ENCODE measurements at places on chromosomes 4 and X. TPM values are rescaled to one million over a fixed set of nuclear protein-coding genes. Genes with fewer than 3 reads are reported as not detected.

DNA sequence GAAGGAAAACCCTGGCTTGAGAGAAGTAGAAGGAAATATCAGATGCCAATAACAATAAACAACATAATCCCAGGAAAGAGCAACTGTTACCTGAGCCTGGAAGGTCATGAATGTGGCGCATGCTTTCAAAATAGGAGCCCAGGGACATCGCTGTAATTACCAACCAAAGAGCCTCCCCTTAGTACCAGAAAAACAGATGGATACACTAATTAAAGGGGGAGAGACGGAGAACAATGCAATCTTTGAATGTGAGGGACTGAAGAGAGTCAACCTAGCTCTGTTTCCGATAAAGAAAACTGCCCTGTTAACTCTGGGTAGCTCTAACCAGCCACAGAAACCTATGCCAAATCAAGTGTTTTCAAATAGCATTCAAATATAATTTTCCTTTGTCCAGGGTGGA, 161.4 kb downstream of the ENOX2 start:
- DNase-seq = no peak

DNA sequence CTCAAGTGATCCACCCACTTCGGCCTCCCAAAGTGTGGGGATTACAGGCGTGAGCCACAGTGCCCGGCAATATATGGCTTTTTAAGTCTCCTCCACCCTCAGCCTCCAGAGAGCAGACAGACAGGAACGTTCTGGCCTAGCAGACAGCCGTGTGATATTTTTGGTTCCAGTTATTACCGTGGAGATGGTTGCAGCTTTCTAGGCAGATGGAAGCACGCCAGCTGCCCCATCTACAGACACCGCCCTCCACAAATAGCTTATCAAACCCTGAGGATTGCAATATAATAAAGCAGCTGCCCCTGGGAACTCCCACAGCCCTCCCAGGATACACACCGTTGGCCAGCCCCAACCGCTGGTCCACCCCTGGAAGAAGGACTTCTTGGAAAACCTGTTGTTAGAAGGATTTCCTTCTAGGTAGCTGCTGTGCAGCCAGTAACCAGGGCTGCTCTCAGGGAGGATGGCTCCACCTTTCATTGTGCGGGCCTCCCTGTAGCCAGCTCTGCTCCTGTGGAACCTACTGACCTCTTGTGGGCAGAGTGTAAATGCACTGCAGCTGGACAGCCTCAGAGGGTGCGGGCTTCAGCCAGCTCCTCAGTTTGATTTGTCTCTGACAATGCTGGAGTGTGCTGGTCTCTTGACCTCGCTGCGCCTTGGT, 44.0 kb downstream of the SLC25A5 start:
- DNase-seq = peak; percentile 88

CXorf66 gene
- polyA plus RNA-seq = not detected

- no peak for DNase-seq
Measured at GRCh38 chr4:73967866-73968265, 14.0 kb downstream of the PF4 start.

PUDP gene
- 25.5 TPM for polyA plus RNA-seq

DNA sequence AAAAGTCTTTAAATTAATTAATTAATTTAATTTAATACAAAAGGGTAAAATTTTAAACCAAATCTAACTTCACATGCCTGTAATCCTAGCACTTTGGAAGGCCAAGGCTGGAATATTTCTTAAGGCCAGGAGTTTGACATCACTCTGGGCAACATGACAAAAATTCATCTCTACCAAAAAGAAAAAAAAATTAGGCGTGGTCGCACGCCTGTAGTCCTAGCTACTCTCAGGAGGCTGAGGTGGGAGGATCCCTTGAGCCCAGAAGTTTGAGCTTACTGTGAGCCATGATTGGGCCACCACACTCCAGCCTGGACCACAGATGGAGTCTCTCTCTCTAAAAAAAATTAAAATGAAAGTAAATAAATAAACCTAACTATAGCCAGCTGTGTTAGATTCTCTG, 39.2 kb upstream of the ANTXR2 start:
- DNase-seq = no peak

DNA sequence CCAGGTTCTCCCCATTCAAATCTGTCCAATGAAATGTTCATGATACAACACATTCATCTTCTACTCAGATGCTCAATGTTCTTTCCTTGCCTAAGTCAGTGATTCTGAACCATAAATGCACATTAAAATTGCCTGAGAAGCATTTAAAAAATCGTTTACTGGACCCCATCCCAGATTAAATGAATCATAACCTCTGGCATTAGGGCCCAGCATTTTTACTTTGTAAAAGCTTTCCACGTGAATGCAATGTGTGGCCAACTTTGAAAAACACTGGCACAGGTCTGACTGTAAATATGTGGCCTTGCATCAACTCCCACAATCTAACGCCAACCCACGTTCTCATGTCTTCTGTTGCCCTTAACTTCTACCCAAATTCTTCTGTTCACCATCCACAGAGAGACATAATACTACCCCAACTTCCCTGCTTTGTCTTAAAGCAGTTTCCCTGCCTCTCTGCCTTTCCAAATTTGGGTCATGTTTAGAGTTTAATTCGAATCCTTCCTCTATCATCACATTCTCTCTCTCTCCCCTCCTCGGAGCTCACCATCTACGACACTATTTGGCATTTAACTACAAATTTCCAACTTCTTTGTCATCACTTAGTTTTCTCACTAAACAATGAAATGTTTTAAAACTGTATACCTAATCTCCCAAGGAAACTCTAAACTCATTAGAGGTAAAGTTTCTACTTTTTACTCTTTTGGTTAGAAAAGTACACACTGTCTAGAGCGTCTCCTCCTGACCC, 78.7 kb downstream of the PRKG2 start:
- no peak for DNase-seq

- DNase-seq = no peak
Measured at GRCh38 chr4:26299254-26299882, 21.4 kb upstream of the RBPJ start.

NALF2 gene
- 1.7 TPM for polyA plus RNA-seq
